NCI-H2107 (cell line): ENCODE measurements at places on chromosomes 5 and 9.
A peak's percentile ranks its signal among the peaks of the same experiment; 100 is the strongest.

DNA sequence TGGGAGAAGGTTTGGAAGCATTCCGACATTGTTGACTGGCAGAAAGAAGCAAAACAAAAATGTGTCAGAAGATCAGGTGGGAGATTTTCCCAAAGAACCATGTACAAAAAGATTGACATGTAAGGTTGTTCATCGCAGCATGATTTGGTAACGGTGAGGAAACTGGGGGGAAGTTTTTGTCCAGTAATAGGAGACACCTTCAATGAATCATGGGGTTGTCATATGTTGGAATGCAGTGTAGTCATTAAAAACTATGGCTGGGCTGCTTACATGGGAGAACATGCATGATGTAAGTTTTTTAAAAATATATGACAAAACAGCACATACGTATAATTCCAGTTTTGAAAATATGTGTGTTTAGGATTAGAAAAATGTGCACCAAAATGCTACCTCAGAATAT is 50.5 kb downstream of the HSD17B3 start:
- DNase-seq: no peak

GRCh38 chr9:84991514-84991870 is 322.0 kb downstream of the NTRK2 start:
- no peak for DNase-seq

DNA sequence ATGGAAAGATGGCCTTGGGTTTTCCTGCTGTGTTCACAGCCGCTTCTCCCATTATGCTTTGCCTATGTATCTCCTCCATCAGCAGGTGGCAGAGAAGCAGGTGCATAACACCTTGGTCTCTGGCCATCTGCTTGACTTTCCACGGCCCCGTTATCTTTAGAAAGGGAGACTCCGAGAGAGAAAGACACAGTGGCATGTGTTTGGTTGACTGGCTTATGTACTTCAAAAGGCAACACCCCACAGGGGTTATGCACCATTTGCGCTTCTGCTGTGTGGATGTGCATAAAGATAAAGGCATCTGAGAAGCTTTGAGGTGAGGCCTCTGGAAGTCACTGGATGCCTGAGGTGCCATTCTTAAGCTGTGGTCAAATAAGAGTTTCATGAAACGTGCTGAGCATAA is 138.4 kb downstream of the EGFLAM start:
- DNase-seq: no peak

- DNase-seq: no peak
Measured at GRCh38 chr9:94479757-94480156, 75.1 kb upstream of the PCAT7 start.

- DNase-seq: no peak
Measured at GRCh38 chr9:72371151-72371550, 6.1 kb upstream of the ZFAND5 start.

- no peak for DNase-seq
Measured at GRCh38 chr5:50751064-50751657, 84.7 kb downstream of the PARP8 start.

DNA sequence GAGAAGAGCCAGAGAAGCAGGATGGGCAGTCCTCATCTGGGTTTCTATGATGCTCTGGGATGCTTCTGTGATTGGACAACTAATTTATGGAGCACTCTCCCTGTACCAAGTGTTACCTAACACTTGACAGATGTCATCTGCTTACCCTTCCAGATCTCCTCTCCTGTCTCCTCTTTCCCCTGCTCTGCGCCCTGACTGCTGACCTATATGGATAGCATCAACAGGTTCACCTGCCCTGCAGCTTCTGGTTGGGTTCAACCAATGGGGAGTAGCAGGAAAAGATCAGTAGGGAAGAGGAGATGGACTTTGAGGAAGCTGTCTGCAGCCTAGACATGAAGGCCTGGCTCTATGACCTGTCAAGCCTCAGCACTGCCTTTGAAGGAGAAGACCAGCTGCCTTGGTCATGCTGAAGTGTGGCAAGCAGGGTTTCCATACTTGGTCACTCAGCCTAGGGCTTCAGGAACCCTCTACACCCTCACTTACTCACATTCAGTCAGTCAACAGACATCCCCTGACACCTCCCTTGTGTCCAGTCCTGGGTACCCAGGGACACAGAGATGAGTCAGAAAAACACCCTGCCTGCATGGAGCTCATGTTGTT is 11.3 kb upstream of the P4HA2 start:
- no peak for DNase-seq

DNA sequence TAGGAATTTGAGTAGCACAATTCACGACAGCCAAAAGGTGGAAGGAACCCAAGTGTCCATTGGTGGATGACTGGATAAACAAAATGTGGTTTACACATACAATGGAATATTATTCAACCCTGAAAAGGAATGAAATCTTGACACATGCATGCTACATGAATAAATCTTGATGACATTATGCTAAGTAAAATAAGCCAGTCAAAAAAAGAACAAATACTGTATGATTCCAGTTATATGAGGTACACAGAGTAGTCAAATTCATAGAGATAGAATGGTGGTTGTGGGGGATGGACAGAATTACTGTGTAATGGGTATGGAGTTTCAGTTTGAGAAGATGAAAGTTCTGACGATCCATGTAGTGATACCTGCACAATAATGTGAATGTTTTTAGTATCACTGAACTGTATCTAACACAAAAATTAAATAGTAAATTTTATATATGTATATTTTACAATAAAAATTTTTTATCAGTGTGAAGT is 117.7 kb upstream of the GNA14 start:
- DNase-seq: no peak

DNA sequence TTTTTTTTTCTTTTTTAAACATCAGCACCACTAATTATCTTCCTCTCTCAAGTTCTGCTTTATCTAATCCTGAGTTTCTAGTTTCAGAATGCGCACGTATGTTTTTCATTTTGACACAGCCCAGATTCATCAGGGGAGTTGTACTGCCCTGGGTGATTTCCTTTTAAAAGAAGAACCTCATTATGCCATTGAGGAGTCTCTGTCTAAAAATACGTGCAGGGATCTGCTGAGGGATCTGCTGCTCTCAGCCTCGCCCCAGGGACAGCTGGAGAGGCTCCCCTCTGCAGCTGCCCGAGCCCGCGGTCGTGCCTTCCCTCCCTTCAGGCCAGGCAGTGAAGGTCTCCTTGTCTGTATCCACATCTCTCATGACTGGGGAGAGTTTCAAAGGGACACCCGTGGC is 273.1 kb downstream of the ARHGEF28 start:
- DNase-seq: no peak

DNA sequence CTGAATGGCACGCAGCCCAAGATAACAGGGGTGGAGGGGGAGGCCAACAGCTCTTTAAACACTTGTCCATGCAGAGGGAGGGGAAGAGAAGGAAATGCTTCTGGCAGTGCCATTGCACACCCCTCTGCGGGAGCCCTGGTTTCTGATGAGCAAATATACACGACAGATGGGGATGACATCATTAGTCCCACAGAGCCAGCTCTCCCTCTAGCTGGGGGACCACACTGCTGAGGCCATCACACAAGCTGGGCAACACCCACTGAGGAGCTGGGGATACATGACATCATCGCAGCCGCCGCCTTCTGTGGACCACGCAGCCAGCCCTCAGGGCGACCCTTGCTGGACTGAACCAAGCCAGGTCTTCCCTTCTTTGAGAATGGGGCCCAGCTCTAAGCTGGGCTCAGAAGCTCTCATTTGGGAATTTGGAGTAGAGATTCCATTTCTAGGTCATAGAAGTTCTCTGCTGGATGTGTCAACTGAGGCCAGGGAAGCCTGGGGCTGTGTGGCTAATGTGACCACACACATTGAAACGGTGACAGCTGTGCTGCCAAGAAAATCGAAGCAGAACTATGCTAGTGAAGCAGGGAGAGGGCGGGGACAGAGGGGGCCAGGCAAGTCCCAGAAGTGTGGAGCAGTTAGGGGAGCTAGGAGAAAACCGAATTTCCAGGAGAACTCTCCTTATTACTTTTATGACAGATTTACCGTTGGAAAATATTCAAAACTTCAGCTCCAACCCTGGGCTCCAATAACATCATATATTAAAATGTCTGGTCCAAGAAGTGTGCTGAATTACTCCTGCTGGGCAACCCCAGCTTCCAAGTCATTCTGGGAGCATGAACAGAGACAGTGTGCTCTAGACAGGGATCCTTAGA is 79.5 kb downstream of the PRRT1B start:
- DNase-seq: no peak

DNA sequence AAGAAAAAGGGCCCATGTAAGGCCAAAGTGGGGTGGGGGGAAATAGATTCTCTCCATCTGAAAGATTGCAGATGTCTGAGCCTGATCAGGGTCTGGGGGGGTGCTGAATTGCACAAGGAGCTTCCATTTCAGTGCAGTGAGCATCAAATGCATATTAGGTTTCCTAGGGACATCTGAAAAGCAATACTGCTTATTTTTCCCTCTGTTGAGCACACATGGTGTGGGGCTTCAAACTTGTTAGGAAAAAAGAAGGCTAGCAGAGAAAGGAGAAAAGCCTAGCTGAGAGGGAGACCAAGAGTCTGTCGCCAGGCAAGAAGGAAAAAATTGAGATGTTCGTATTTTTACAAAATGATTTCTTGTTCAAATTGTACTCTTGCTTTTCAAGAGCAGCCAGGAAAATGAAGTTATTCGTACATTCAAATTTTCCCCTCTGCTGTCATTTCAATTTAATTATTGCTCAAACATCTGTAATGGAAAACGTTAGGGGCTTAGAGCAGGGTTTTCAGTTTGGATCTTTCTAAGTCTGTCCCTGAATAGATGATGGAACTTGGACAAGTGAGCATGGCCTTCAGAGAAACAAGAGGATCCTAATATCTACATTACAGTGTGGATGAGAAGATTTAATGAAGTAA is 191.9 kb upstream of the GAS1 start:
- DNase-seq: no peak

DNA sequence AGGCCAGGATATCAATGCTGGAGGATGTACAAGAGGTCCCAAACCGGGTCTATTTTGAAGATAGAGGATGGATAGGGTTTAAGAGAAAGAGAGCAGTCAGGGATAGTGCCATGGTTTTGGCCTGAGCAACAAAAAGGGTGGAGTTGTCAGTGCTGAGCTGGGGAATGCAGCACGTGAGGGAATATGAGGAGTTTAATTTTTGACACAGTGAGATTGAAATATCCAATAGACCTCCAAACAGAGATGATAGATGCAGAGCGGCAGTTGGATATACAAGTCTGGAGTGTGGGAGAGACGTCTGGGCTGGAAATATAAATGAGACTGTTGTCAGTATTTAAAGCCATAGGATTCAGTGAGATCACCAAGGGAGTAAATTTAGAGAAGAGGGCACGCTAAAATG is 136.7 kb upstream of the EFNA5 start:
- DNase-seq: no peak

- DNase-seq: peak; percentile 49
Measured at GRCh38 chr5:69492391-69492922, at the start of gene OCLN. Gene OCLN (plus strand): TSS chr5:69492790. CDS start chr5:69504245, 11,455 bp downstream.

DNA sequence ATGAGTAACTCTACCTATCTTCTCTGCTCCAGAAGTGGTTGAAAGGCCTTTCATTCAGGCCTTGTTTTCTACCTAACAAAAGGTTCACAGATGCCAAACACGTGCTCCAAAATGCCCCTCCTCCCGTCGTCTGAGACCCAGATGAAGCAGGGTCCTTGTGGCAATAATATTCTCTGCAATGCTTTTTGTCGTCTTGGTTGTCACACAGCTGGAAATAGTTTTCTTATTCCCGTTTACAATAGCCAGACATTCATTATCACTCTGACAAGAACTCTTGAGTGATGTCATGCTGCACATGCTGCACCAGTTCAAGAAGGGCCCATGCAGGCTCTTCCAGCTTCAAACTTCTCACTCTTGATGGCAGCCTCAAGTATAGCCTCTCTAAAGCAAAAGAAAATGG is 7.8 kb downstream of the LPAR1 start:
- no peak for DNase-seq

GRCh38 chr9:124517600-124517999 is 10.4 kb upstream of the NR5A1 start:
- DNase-seq: no peak

GRCh38 chr5:142516732-142517131 is 169.2 kb downstream of the FGF1 start:
- DNase-seq: no peak

GRCh38 chr5:132294728-132295504 is 722 bp downstream of the SLC22A4 start:
- DNase-seq: no peak

- no peak for DNase-seq
Measured at GRCh38 chr9:126681336-126681735, 67.6 kb downstream of the LMX1B start.

GRCh38 chr5:170273968-170274710 is 23.4 kb downstream of the LCP2 start:
- peak; percentile 72 for DNase-seq

DNA sequence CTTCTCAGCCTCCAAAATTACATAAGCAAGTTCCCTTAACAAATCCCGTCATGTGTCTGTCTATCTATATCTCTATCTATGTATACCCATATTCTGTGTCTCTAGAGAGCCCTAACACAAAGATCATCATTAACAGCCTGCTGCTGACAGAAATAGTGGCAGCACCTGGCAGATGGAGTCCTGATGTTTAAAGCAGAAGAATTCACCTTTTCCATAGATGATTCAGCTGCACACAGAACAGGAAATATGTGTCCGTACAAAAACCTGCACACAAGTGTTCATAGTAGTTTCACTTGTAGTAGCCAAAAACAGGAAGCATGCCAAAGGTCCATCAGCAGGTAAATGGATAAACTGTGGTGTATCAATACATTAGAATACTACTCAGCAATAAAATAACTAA is 45.0 kb upstream of the ACO1 start:
- DNase-seq: no peak

GRCh38 chr9:3732077-3733038 is 206.6 kb upstream of the RFX3 start:
- DNase-seq: peak; percentile 2

GRCh38 chr5:21646469-21646868 is 1206.7 kb downstream of the CDH12 start:
- DNase-seq: no peak

- DNase-seq: no peak
Measured at GRCh38 chr5:74632947-74633356, 7.6 kb downstream of the ENC1 start.

DNA sequence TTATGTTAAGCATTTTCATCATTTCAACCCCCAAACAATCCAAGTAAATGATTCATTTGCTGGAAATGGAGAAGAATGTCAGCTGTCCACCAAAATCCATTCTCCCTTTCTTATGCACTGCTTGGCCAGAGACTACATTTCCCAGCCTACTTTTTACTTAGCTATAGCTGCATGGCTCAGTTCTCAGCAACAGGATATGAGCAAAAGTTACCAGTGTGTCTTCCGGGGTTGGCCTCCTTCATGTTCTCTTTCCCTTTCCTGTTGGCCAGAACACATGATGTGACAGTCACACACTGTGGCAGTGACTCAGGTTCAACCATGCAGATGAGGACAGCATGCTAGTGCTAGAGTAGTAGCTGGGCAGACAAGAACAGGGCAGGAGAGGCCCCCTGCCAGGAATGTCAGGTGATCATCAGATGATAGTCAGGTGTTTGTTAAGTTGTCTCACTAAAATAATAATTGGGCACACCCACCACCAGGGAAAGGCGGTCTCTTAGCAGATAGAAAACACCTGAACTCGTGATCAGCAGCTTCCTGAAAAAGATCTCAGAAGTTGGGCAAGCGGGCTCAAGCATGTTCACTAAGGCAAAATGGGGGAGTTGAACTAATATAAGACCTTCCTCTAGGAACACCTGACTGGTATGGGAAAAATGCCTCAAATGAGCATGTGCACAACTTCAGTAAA is 12.2 kb downstream of the GPR150 start:
- no peak for DNase-seq

- DNase-seq: no peak
Measured at GRCh38 chr5:163574472-163575440, 69.3 kb downstream of the MAT2B start.

GRCh38 chr9:124631326-124631725 is 124.1 kb upstream of the NR5A1 start:
- no peak for DNase-seq

- DNase-seq: no peak
Measured at GRCh38 chr5:124317451-124317850, 429.0 kb downstream of the ZNF608 start.
